Pancreas (tissue), 10 donors: ENCODE measurements at places on chromosomes 2 and 18.

GRCh38 chr2:194087089-194087958 is 1569.7 kb upstream of the SLC39A10 start:
- H3K27me3 ChIP-seq: no peaks in the 10 kb centered on the region
- no peak for DNase-seq
- no peaks in the 10 kb centered on the region for H3K4me1 ChIP-seq
- H3K4me3 ChIP-seq: no peak overlapping the region
- H3K27ac ChIP-seq: no peak overlapping the region
- no peaks in the 10 kb centered on the region for H3K36me3 ChIP-seq

- H3K4me3 ChIP-seq: no peak overlapping the region
- no peak for DNase-seq
- H3K27ac ChIP-seq: no peak overlapping the region
Measured at GRCh38 chr2:239670463-239671120, 269.8 kb upstream of the HDAC4 start.

DNA sequence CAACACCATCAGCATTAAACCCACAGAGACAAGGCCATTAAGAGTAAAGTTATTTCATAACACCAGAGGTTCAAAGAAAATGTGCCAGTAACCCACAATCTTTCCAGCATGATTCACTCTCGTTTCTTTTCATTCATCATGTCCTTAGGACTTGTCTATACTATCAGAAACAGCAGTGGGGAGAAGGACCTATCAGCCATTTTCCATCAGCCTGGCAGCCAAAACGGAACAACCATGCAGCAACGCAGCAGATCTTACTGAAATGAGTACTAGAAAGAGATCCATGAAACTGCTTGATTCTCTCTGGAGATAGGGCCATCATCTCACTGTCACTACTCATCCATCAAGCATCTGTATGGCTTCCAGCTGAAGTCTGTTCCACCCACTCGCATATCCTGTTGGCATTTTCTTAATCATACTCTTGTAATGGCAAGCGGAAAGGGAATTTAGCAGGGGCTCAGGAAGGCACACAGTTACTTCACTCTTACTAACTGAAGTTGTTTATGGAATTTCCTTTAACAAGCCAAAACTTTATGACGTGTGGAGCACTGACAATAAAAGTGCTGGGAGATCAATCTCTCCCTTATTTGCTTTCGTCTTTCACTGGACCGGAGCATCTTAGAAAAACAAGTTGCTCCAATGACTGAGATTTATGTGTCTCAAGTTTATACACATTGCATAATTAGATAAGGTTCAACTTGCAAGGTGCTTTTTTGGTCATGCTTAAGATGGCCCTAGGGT is 69.7 kb downstream of the EPHA4 start:
- H3K36me3 ChIP-seq: no peaks in the 10 kb centered on the region
- H3K27me3 ChIP-seq: no peaks in the 10 kb centered on the region
- no peak overlapping the region for H3K27ac ChIP-seq
- H3K4me3 ChIP-seq: no peak overlapping the region
- no peak for DNase-seq

DNA sequence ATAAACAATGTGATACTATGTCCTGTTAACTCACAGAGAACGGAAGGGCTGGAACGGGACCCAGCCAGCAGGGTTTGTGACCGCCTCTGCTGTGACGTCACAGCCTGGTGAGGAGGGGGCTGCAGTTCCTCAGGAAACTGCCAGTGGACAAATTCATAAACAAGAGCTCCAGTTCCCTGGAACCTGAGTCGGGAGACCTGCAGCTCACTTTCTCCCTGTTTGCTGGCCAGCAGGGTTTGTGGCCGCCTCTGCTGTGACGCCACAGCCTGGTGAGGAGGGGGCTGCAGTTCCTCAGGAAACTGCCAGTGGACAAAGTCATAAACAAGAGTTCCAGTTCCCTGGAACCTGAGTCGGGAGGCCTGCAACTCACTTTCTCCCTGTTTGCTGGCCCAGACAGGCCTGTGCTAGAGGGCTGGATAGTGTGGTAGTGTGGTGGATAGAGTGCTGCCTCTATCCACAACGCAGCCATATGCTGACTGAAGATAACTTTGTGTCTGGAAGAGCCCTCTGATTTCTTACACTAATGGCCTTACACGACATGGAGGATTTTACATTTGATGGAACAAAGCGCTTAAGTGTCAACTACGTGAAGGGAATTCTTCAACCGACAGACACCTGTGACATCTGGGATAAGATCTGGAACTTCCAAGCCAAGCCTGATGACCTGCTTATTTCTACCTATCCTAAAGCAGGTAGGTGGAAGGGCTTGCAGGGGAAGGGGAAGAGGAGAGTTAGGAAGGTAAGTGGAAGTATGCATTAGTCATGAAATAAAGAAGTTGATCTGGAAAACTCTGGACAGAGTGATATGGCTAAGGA is at the start of gene SULT1C4:
Gene SULT1C4 (plus strand): TSS at position 140 of the 816 bp plus-strand sequence. CDS start 384 bp downstream, at position 524.
- DNase-seq: peak; percentile 53
- H3K36me3 ChIP-seq: no peaks in the 10 kb centered on the region
- H3K27me3 ChIP-seq: no peaks in the 10 kb centered on the region
- peak within 1 kb of the TSS; percentile 28 for H3K4me3 ChIP-seq
- no peaks in the 10 kb centered on the region for H3K4me1 ChIP-seq
